ENCODE measurements at places on chromosomes 6 and 20.

GRCh38 chr6:7243179-7243981, 69.6 kb downstream of the SSR1 start:
- DNase-seq: peak; percentile 14

DNA sequence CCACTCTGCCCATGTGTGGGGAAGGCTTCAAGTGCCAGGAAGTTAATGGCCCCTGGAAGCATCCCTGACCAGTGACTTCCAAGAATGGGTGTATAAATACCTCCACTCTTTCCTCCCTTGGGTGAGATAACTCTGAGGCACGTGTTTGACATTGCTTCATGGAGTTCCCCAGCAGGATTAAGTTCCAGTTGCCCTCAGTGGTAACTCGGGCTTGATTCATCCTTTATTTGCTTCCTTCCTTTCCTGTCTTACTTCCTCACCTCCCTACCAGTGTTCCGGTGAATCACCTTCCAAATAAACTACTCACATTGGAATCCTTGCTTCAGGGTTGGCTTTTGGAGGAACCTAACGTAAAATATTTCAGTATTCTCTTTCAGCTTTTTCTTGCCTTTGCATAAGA, 84.6 kb upstream of the JAG1 start:
- no peak for DNase-seq

GRCh38 chr20:47263080-47263464, 93.4 kb downstream of the ZMYND8 start:
- no peak for DNase-seq

DNA sequence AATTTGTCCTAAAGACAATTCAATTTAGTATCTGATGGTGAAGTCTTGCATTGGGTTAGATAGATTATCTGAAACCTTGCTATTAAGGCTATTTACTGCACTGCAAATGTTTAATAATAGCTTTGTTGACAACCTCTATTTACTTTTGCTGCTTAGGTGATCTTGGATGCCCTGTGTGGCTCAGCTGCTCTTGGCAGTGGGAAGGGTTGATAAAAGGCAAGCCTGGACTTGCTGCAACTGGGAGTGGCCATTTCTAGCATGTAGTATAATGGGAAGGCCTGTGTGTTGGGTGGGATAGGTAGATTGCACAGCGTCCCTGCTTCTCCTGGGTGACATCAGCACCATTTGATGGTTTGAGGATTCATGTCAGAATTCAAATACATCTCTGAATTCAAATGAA, 49.1 kb downstream of the ARMC2 start:
- DNase-seq: peak; percentile 95

- no peak for DNase-seq
Observed at GRCh38 chr20:54456423-54456822, 19.0 kb upstream of the DOK5 start.

GRCh38 chr20:49669601-49670189, 44.0 kb downstream of the B4GALT5 start:
- no peak for DNase-seq

- no peak for DNase-seq
Observed at GRCh38 chr6:166417285-166417691, 34.5 kb upstream of the MPC1 start.

- DNase-seq: peak; percentile 3
Observed at GRCh38 chr6:39268171-39268570, 38.9 kb upstream of the KCNK5 start.

DNA sequence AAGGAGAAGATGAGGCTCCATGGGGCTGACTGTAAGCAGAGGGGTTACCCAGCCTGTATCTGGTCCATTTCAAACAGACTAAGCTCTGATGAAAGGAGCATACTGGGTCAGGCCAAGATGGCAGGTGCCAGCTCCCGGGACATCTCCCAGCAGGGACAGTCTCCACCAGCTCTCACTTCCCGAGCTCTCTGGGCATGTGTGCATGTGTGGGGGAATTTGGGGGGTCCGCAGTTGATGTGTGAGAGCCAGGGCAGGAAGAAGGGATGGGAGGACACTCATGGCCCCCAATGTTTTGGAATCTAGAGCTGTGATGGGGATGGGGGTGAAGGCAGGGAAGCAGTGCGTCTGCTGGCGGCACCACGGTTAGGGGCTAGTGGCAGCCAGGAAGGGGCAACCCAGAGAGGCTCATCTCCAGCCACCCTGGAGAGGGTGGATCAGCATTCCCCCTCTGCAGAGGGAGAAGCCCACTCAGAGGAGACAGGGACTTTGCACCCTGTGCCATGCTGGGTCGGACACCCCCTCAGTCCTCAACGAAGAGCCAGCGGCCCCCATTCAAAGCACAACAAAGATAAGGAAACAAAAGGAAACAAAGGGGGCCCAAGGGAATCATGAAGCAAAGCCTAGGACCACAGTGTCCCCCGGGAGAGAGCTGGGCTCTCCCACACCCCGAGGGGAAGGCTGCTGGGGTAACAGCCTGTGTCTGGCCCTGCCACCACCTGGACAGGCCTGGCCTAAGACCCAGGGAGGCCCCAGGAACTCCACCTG, 52.4 kb downstream of the DSTN start:
- DNase-seq: no peak

DNA sequence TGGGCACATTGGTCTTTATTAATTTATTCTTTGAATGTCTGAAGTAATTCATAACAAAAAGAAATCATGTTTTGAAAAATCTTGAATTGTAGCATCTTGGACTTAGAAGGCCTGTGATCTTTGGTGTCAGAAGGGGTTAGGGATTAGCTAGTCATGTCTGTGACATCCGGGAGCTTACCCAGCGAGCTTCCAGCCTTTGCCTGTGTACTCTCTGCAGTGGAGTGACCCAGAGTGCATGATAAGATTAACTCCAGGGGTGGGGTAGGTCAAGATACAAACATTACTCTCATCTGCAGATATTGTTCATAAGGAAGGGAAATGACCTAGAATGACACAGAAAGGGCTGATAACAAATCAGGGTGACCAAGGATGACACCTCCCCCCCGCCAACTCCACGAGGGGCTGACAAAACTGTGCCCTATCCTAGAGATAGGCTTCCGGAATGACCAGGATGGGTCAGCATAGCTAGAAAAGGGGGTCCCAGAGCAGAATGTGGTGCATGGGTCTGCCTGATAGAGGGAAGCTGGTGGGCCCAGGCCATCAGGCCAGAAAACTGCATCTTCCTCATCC, 56.6 kb upstream of the BLCAP start:
- DNase-seq: no peak

GRCh38 chr6:56963043-56963442, 8.1 kb downstream of the BEND6 start:
- no peak for DNase-seq

DNA sequence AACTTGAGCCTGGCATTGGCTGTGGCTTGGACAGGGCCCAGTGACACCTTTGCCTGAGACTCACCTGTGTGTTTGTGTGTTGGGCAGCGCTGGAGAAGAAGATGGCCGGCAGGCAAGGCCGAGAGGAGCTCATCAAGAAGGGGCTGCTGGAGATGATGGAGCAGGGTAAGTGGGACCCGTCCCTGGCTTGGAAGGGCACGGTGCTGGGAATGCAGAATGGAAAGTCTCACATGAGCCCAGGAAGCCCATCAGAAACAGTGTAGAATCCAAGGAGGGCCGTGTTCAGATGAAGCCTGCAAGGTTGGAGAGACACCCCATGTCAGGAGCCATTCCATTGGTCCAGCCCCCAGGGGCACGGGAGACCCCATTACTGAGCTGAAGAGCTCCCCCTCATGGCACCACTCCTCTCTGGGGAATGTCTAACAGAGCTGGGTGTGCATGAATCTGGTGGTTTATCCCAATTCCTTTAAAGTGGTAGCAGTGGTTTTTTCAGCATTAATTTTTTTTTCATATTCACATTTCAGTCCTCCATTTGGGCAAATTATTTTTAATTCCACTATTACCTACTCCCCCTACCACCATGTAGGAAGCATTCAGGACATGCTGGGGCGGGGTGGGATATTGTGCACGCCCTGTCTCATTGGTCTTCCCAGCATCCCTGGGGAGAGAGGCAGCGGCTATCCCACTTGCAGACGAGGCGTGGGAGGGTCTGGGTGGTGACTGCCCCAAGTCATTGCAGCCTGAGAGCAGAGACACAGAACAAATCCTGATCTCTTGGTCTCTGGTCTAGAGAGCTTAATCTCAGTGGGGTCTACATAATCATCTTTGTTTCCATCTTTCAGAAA, 143.6 kb downstream of the PHACTR3 start:
- no peak for DNase-seq

DNA sequence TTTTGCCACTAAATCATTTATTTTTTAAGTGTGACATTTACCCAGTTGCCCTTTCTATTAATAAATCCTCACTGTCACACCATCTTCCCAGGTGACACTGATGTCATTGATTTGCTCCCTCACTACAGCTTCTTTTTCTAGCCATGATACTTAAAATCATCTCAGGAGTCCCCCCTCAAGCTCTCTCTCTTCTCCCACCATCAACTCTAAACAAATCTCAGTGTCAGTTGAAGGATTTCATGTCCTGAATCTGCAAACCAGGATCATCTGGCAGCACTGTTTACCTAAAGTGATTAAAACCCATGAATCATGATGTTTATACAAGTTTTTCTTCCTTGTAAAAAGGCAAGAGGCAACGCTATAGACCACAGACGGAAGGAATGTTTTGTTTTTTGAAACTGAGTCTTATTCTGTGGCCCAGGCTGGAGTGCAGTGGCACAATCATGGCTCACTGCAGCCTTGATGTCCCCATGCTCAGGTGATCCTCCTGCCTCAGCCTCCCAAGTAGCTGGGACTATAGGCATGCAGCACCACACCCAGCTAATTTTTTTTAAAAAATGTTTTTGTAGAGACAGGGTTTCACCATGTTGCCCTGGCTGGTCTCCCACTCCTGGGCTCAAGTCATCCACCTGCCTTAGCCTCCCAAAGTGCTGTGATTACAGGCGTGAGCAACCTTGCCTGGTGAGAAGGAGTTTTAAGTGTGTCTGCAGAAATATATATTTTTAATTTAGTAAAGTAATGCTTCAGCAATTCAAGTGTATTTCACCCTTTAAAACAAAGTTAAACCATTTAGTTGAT, 30.1 kb upstream of the SH3BGRL2 start:
- peak; percentile 64 for DNase-seq

DNA sequence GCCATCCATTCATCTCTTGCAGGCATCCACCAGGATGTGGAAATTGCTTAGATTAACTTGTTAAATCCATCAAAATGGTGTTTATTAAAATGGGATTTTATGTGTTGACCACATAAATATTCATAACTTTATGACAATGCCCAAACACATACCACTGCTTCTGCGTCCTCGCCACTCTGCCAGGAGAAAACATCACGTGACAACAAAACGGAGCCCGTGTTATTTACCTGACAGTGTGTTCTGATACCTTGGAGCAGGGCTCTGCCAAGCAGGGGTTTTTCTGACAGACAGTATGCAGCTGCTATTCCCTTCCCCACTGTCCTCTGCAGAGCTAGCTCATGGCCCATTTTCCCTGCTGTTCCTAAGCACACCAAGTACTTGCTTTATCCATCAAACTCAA, 279.5 kb upstream of the CHD6 start:
- DNase-seq: no peak

DNA sequence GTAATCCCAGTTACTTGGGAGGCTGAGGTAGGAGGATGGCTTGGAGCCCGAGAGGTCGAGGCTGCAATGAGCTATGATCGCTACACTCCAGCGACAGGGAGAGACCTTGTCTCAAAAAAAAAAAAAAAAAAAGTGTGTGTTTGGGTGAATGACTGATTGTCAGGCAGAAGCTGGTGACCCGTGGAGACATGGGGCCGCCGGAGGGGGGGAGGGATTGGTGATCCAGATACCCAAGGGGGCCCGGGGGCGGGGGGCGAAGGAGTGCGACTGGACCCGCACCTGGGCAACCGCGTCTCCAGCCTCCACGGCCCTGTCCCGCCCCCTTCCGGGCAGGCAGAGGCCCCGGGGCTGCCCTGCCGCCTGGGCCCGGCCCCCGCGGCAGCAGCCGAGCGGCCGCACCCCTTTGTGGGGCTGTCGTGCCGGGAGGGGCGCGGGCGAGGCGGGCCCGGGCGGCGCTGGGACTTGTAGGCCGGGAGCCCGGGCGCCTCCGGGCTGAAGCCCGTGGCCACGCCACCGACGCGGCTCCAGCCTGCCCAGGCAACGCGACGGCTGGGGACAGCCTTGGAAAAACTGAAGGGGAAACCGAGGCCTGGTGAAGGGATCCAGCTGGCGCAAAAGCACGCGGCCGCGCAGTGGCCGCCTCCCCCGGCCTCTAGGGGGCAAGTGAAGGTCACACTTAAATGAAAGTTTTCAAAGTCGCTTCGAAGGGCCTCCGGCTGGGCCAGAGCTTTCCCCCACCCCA, 2.1 kb upstream of the RBM38 start:
- peak; percentile 72 for DNase-seq

DNA sequence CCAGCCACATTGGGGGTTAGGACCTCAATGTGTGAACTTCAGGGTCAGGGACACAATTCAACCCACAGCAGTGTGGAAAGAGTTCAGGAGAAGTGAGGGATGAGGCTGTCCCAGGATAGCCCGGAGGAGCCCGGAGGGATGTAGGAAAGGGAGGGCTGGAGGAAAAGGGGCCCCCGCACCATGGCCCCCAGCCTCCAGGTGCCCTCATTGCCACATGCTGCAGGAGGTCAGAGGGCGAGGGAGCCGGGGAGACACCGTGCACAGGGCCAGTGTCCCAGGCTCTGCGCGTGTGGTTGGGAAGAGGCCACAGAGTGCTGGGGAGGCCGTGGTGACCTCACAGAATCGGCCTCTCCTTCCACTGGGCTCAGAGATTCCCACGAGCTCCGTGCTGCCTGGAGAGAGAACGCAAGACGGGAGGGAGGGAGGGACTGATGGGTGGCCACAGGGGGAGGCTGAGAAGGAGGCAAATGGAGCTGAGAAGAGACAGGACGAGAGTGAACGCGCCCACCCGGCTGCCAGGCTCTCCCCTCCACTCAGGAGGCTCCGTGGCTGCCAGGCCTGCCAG, 215.1 kb downstream of the DLL1 start:
- DNase-seq: no peak

- no peak for DNase-seq
Observed at GRCh38 chr20:53574819-53575218, 18.8 kb downstream of the ZNF217 start.

- no peak for DNase-seq
Observed at GRCh38 chr6:4319981-4320683, 184.8 kb upstream of the ECI2 start.

GRCh38 chr6:36386495-36387439, 702 bp downstream of the ETV7 start:
- DNase-seq: no peak

All from DMS153 (cell line).